ENCODE measurements at places on chromosomes 4 and X.
A peak's percentile ranks its signal among the peaks of the same experiment; 100 is the strongest.

GRCh38 chr4:93396272-93396671, 432.3 kb upstream of the ATOH1 start:
- no peak for DNase-seq

DNA sequence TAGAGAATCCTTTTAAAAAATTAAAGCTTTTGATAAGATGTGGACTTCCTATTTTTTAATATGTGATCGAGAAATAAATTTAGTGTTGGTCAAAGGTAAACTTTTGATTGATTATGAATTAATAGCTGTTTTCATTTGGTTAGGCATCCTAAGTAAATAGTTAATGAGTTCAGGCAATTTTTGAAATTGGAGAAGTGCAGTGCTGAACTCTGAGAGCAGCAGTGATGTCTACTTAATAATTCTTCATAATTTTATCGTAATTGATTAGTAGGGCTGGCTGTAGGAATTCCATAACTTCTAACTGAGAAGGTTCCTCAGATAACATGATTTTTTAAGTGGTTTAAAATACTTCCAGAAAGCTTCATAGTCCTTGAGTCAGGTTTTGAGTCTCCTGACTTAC, 1.5 kb downstream of the MND1 start:
- DNase-seq: no peak

GRCh38 chrX:135086197-135086854, 34.0 kb downstream of the ETDB start:
- peak; percentile 10 for DNase-seq

- no peak for DNase-seq
Observed at GRCh38 chrX:150512461-150512901, 55.9 kb upstream of the MTM1 start.

DNA sequence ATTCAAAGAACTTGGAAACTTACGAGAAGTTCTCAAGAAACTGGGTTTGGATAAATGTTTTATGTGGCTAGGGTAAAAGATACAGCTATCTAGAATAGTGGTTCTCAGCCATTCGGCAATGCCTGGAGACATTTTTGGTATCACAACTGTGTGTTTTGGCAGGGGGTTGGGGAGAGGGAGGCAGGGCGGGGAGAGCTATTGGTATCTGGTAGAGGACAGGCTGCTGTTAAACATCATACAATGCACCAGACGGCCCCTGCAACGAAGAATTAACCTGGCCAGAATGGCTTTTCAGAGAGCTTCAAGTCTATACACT, 50.8 kb upstream of the MND1 start:
- no peak for DNase-seq

DNA sequence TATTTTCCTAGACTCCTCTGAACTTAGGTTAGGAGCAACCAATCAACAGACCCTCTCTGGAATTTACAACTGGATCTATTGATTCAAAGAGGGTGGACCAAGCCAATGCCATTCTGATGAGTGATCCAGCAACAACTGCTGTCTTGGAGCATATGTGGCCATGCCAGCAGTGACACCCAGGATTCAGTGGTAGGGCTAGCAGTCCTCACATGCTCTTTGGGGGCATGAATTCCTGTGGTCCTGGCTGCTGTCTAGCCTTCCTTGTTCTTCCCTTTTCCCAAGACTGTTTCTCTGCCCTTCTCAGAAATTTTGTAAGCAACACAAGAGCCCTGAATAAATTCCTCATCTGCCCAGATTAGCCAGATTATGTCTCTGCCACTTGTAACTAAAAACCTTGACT, 61.5 kb upstream of the GATB start:
- DNase-seq: no peak

DNA sequence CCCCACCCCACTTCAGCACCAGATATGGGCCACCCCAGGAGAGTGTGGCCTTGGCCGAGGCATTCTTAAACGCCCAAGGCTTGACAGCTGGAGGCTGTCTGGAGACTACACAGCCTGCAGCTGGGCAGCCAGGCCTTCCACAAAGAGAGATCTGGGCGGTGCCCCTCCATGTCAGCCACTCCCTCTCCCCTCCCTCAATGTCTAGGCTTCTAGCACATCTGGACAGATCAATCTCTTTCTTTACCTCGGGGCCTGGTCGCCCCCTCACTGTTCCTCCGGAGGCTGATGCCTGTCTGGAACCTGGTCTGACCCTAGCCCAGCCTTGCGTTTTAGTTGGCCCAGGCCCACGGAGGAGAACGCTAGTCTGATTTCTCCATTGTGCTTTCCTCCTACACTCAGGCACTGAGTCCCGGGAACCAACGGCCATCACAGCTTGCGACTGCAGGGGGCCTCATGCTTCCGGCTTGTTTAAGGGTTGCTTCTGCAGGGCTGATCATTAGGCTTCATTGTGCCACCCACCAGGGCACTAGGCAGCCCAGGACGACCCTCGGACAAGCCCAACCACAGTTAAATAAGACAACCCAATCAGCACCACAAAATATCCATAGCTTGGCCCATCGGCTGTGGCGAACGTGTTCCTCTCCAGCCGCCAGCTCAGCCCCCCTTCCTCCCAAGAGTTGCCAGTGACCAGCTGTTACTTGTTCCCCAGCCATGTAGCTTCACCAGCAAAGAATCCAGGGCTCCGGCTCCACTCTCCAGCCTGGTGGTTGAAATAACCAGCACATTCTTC, 200.6 kb downstream of the BCOR start:
- DNase-seq: no peak

DNA sequence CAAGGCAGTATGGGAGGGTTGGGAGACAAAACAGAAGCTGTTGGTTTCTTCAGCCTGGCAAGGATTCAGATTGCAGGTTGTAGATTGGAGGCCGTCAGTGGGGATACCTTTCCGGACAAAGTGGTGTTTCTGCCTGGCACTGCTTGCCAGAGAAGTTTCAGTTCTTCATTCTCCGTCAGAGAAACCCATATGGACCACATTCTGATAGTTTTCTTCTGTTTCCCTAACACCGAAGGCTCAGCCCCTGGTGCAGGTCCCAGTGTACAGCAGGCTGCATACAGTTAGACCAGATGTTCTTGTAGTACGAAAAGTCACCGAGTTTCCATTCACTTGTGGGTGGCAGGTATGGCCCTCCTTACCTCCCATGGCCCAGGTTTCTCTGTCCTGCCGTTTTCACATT, 107.3 kb downstream of the PTTG2 start:
- DNase-seq: no peak

DNA sequence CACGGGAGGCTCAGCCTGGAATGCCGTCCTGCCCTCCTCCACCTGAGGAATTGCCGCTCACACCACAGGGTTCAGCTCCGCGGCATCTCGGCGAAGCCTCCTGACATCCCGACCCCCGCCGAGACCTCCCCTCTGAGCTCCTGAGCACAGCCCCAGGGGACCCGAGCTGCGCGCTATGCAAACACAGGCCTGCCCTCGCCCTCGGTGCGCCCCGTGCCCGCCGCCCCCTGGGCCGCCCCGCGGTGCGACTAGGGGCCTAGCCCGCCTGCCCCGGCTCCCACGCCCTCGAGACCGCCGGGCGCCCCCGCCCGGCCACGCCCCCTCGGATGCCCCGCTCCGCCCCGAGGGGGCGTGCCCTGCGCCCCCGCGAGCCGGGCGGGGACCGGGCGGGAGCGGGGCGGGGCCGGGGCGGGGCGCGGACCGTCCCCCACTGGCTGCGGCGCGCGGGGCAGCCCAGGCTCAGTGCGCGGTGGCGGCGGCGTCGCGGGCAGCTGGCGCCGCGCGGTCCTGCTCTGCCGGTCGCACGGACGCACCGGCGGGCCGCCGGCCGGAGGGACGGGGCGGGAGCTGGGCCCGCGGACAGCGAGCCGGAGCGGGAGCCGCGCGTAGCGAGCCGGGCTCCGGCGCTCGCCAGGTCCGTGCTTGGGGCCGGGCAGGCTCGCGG, at the start of gene FGFR3:
Gene FGFR3 (plus strand): TSS at position 462 of the 664 bp plus-strand sequence. CDS start 642 bp downstream, outside the sequence.
- peak; percentile 8 for DNase-seq

- DNase-seq: no peak
Observed at GRCh38 chrX:883588-883987, 253.0 kb downstream of the SHOX start.

- DNase-seq: no peak
Observed at GRCh38 chr4:41129128-41129754, 85.1 kb downstream of the APBB2 start.

DNA sequence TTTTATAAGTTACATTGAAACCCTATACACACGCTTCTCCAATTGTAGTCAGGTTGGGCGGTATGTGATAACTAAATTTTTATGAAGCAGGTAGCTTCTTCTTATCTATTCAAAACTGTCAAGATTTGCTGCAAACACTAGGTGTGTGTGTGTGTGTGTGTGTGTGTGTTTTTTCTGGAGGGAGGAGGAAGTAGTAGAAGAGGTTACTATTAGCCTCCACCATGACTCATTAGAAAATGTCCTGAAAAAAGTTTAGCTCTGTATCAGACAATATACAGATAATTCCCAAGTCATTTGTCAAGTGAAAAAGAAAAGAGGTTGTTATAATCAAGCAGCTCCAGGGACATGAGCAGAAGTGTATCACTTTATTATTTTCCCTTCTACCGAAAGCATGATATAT, 33.9 kb downstream of the PCDH7 start:
- DNase-seq: no peak

GRCh38 chrX:151830911-151831310, 81.8 kb upstream of the MAGEA4 start:
- no peak for DNase-seq

DNA sequence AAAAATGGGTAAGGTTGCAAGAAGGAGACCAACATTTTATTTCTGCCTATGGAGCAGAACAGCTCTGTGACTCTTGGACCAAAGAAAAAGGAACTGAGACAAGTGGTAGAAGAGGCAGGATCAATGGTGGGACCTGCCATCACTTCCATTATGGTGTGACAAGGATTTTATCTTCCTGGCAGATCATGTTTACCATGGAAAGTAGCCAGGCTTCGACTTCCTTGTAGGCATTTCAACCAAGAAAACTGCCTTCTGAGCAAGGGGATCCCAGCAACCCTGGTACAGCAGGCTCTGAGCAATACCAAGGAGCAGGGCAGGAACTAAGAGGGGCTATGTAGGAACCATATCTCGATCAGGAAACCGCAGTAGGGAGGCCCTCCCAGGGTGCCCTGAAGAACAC, 317.4 kb downstream of the IQCM start:
- DNase-seq: no peak

- no peak for DNase-seq
Observed at GRCh38 chrX:107823042-107823441, 2.6 kb upstream of the MID2 start.

DNA sequence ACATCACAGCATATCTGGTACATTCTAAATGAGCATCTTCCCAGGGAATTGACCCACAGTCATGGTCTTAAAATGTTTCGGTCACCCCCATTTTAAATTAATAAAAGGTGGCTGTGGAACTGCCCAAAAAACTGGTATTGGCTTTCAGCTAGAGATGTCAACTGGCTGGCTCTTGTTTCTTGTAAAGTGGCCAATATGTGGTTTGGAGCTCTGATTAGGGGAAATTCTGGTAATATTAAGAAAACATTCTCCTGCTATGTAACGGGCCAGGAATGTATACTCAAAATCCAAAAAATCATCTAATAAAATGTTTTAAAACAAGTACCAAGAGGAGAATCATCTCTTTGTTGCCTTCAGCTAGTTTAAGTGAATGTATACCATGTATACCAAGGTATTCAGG, 62.0 kb upstream of the VCX2 start:
- no peak for DNase-seq

- DNase-seq: no peak
Observed at GRCh38 chr4:68576272-68577125, at the start of gene UGT2B17. TSS of gene UGT2B17 (minus strand) at chr4:68576322. CDS start at chr4:68568484, 7,838 bp downstream.

DNA sequence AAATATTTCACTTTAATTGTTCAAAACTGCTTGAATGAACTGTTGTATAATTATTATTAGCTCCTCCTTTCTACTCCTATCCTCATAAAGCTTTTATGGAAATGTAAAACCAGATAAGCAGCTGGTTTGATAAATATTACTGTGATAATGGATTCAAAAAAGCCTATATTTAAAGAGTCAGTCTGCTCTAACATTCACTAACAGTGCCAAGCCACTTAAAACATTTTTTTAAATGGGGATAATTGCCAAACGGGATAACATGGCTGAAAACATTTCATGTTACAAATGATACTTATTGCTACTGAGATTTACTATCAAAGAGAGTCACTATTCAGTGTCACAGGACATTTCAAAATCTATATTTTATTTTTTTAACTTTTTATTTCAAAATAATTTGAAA, 17.4 kb downstream of the ARHGAP24 start:
- DNase-seq: no peak

DNA sequence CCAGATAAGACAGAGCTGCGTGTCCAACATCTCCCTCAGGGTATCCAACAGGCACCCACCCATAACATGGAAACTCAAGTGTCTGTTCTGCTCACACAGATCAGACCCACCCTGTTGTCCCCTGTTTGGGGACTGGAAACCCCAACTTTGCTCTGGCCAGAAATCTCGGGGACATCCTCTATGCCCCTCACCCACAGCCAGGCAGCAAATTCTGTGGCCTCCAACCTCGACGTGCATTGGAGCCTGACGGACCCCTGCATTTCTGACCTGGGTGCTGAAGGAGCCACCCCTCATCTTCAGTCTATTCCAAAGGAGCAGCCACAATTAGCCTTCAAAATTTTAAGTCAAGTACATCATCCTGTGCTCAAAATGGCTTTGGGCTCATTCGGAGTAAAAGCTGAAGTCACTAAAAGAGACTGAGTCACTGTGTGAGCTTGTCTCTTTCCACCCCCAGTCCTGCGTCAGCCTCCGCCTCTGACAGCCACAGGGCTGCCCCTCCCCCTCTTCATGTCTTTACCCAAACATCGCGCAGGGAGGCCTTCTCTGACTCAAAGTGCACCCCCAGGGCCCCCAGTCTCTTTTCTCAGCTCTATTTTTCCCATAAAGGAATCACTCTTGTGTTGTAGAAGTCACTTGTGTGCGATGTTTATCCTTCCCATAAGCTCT, 24.4 kb upstream of the PDE6B start:
- no peak for DNase-seq

DNA sequence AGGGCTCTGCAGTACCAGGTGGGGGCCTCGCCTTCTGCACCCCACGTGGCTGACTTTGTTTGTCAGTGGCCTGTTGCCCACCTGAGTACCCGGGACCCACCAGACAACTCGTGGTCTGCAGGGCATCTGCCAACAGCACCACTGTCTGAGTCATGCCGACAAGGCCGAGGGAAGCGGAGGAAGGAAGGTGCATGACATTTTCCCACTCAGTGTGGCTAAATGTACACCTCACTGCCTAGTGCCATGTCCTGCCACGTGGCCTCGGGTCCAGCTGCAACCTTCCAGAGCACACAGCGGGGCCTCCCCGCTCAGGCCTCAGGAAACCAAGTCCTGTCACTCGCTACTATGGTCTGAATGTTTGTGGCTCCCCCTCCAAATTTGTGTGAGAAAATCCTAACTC, 22.1 kb downstream of the ABLIM2 start:
- DNase-seq: no peak

- DNase-seq: no peak
Observed at GRCh38 chr4:158760866-158761265, 8.0 kb upstream of the FNIP2 start.

DNA sequence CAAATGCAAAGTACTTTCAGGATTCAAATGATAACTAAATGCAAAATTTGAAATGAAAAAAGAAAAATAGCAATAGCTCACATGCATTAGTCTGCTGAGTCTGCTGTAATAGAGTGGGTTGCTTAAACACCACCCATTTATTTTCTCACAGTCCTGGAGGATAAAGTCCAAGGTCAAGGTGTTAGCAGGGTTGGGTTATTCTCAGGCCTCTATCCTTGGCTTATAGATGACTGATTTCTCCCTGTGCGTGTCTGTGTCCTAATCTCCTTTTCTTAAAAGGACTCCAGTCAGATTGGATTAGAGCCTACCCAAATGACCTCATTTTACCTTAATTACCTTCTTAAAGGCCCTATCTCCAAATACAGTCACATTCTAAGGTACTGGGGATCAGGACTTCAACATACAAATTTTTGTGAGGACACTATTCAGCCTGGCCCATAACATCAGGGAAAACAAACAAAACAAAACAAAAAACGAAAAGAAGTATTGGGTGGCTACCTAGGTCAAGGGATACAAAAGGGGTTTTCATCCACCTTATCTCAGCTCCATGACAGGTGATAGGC, 6.3 kb upstream of the TBL1X start:
- no peak for DNase-seq
